ENCODE measurements at places on chromosomes 7 and 10.

DNA sequence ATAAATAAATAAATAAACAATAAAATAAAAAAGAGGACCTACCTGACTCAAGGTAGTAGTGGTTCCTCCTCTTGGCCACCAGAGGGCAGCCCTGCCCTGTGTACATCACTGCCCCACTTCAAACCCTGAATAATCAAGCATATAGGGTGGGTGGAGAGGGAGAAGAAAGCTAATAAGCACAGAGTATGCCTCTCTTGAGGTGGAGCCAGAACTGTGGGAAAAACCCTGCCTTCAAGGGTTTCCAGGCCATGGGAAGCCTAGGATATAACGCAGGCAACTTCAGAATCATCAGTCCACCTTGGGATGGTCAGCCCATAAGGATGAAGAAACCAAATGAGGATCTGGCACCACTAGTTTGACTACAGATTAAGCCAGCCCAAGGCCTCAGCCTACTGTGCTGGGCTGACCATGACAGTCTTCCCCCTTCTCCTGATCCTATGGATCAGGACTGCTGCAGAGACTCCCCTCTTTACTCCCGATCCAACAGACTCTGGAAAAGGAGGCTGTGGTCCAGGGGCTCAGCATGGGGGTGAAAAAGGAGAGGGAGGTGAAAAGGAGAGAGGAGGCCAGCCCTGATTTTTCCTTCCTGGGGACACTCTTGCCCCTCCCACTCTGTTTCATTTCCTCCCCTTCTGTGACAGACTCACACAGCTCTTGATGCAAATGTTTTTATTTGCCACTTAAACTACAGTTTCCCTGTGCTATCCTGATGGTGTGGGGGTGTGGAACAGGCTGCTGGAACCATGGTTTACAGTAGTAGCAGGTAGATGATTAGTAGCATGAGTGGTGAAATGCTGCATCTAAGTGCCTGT is 10.1 kb downstream of the AVPI1 start:
- DNase-seq, result peak; percentile 80

GRCh38 chr7:3238525-3239210 is 62.4 kb upstream of the SDK1 start:
- DNase-seq, result no peak

DNA sequence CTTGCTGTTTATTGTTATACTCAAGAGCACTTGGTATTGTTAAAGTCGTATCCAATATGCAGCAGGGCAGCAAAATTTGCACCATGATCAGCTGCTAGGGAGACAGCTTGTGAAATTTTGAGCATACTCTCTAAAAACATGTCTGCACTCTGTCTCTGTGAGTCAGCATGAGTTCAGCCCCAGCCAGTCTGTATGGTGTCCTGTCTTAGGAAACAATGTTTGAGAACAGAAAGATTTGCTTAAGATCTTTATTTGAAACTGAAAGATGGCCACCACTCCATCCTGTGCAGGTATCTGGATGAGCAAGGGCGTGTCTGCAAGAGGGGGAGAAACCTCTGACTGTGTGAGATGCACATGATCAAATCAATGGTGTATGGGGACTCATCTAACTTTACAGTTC is 97.1 kb downstream of the GNAI1 start:
- DNase-seq, result no peak

DNA sequence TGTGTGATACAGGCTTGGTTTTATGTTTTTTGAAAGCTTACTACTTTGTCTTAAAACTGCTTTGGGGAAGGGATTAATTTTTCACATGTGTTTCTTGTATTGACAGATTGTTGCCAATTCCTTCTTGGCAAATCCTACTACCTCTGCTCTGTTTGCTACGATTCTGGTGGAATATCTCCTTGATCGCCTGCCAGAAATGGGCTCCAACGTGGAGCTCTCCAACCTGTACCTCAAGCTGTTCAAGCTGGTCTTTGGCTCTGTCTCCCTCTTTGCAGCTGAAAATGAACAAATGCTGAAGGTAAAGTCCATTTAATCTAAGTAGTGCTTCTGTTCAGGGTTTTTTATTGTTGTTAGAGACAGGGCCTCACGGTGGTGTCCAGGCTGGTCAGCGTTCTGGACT is 33.6 kb downstream of the TRRAP start:
- DNase-seq, result no peak

DNA sequence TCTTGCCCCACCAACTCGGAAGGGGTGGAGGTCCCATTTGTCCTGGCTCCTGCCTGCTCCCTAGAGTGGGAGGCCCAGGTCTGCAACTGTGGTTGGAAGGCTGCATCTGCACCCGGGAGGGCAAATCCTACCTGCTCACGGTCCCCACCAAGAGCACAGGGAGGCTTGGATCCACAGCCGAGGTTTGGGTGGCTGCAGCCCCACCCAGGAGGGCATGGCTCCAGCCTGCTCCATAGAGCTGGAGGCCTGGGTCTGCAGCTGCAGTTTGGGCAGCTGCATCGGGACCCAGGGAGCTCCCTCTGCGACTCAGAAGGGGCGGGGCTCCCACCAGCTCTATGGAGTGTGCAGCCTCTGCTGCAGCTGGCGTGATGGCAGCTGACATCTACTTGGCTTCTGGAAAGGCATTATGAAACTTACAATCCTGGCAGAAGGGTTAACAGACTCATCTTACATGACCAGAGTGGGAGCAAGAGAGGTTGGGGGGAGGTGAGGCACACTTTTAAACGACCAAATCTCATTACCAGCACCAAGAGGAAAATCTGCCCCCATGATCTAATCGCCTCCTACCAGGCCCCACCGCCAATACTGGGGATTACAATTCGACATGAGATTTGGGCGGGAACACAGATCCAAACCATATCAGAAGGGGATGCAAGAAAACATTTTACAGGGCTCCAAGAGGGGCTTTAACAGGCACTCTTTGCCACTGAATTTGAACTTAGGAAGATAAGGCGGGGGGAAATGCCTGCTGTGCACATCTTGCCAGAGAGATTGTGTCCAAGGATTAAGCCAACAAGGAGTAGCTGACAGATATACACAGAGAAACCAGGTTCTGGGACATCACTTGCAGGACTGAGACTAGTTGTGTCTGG is 8.2 kb upstream of the BLVRA start:
- no peak for DNase-seq

- no peak for DNase-seq
Observed at GRCh38 chr10:97016728-97017473, 168.9 kb downstream of the SLIT1 start.

- DNase-seq, result no peak
Observed at GRCh38 chr10:132393695-132394181, 3.3 kb upstream of the PWWP2B start.

- no peak for DNase-seq
Observed at GRCh38 chr10:131982796-131983195, 1.1 kb upstream of the BNIP3 start.

DNA sequence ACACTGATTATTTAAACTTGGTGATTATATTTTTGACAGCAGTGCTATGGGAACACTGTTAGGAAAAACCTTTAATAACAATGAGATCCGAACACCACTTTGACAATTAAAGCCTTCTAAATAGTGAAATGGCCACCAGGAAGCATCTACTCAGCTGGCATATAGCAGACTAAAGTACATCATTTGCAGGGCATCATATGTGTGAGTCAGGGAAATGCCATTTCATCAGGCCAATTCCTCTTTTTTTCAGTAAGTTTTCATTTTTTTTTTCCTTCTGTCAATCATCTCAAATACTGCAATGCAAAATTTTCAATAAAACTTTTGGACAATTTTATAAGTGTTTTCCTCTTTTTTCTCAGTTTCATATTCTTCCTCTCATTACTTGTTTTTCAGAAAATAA is 521.4 kb upstream of the SEMA3D start:
- no peak for DNase-seq

DNA sequence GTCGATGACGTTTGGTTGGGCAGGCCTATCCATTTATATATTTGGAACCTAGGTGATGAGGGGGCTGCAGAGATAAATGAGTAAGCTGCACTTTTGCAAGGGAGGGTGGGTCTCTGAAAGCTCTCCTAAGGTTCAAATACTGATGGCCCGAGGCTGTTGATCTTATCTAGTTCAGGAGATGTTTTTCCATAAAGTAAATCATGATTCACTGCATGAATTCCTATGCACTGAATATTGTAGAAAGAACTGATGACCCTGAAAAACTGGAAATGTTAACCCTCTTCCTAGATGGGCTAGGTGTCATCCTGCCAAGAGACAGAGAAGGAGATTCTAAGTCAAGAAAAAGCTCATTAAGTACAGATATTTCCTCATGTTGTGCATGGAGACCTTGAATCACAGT is 459.9 kb downstream of the PLXNA4 start:
- no peak for DNase-seq

DNA sequence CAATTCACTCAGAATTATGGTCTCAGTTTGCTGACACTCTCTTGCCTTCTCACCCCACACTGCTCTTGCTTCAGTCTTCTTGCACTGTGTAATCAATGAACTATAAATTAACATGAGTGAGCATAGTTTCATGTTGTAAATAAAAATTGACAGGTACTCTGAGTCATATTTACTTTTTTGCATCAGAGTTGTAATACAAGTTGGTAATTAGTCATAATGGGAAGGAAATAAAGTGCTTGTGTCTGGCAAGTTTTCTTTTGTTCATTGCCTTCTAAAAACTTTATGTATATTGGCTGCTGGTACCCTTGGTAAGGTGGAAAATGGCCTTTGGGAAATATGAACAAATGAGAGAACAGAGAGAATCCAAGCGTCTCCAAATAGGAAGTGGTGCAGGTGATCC is 169.3 kb upstream of the MAGI2 start:
- DNase-seq, result no peak

- no peak for DNase-seq
Observed at GRCh38 chr10:5981529-5981928, 4.2 kb upstream of the IL15RA start.

DNA sequence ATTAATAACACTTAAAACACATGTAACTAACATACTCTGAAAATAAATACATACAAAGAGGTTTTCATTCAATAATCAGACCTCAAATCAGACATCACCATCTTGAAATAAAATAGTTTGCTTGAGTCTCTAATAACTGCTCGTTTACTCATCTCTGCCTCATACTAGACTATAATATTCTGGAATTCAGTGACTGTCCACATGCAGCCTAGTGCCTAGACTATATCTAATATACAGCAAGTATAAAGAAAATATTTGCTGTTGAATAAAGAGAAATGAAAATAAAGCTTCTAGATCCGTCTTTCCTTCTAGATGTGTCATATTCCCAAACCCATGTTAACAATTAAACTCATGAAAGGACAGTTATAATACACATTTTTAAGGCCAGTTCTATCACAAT is 236.3 kb upstream of the LRRN3 start:
- DNase-seq, result no peak

- DNase-seq, result no peak
Observed at GRCh38 chr7:21317966-21318915, 109.6 kb upstream of the SP4 start.

DNA sequence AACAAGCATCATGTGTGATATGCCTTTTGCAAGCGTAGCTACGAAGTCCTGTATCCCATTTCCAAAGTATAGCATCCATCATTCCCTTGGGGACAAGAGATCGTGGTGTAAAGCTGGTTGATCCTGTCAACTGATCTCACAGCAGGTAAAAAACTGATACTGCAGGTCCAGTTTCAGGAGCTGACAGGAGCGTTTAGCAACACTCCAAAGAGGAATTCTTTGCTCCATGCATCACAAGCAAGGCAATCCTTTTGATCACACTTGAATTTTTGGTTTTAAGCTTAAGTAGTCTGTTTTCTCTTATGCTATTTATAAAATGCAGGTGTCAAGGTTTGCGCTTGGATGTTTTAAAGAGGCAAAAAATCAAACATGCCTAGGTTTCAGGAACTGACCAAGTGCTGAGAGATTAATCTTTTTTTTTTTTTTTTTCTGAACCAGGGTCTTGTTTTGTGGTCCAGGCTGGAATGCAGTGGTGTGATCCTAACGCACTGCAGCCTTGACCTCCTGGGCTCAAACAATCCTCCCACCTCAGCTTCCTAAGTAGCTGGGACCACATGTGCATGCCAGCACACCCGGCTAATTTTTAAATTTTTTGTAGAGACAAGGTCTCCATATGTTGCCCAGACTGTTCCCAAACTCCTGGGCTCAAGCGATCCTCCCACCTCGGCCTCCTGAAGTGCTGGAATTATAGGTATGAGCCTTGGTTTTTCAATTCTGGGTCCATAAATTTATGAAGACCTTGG is 1.8 kb upstream of the ZDHHC4 start:
- no peak for DNase-seq

GRCh38 chr7:20741801-20742200 is 44.9 kb downstream of the SP8 start:
- DNase-seq, result no peak

GRCh38 chr7:142438235-142438922 is 180.5 kb upstream of the PRSS58 start:
- DNase-seq, result peak; percentile 80

- no peak for DNase-seq
Observed at GRCh38 chr10:14382022-14382421, 51.3 kb upstream of the FRMD4A start.

DNA sequence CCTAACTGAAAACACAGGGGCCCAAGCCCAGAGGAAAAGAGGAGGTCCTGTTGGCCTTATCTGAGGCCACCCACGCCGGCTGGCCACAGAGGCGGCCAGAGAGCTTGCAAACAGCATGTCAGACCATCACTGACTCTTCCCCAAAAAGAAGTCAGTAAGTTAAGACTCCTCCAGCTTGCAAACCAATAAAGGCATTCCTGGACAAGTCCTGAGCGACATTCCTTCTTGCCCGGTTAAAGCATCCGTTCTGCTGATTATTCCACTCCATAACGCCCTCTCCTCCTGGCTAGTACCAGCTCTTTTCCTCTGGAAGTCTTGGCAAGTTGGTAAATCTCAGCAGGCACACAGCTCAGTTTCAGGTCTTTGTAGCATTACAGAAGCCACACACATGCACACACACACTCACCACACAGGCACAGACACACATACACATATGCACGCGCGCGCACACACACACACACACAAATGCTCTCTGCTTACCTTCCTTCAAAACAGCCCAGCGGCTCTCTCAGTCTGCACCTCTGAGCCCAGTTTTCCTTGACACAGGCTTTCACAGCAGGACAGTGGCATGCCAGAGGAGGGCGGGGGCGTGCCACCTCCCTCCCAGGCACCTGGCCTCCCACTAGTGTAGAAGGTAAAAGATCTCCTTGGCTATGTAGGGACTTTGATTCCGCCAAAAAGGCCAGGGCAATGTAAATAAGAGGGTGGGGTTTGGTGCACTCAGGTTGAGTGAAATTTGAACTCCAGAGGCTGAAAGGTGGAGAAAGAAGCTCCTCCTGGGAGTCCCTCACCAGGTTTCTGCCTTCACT is 201.4 kb downstream of the TNS3 start:
- no peak for DNase-seq

GRCh38 chr7:99108613-99109012 is 35.3 kb downstream of the SMURF1 start:
- no peak for DNase-seq

GRCh38 chr7:27204851-27205322 is 5.0 kb upstream of the HOXA13 start:
- DNase-seq, result no peak

GRCh38 chr10:91925022-91925320 is 1.4 kb downstream of the BTAF1 start:
- DNase-seq, result no peak

DNA sequence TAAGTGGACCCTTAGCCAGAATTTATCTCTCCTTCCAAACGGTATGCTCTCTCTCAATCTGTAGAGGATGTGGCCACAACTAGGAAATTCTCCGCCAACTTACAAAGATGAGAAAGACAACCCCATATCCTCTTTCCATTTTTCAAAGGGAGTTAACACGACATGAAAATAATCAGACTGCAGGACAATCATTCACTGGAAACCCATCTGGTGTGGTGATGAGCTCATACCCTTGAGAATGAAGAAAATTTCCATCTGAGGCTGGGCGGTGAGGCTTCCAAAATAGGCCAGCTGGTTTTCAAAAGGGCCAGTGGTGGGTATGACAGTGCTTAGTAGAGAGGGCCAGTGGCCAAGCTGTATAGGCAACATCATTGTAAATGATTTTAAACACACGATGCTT is 369.6 kb downstream of the FRMD4A start:
- no peak for DNase-seq

Measured in common myeloid progenitor, CD34-positive (primary cell).